ENCODE measurements at places on chromosomes 16 and 17.

DNA sequence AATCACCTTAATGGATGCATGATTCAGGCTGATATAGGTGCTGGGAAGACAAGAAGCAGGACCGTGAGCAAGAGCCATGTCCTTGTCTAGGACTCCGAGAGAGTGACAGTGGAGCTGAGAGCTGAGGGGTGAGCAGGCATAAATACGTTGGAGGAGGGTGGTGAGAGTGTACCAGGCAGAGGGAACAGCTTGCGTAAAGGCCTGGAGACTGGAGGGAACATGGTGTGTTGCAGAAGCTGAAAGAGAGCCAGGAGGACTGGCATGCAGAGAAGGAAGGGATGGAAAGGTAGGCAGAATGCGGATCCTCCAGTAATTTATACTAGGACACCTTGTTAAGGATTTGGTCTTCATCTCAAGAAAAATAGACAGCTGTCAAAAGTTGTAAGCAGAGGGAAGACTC, 653.2 kb downstream of the HS3ST4 start:
- DNase-seq, result no peak

DNA sequence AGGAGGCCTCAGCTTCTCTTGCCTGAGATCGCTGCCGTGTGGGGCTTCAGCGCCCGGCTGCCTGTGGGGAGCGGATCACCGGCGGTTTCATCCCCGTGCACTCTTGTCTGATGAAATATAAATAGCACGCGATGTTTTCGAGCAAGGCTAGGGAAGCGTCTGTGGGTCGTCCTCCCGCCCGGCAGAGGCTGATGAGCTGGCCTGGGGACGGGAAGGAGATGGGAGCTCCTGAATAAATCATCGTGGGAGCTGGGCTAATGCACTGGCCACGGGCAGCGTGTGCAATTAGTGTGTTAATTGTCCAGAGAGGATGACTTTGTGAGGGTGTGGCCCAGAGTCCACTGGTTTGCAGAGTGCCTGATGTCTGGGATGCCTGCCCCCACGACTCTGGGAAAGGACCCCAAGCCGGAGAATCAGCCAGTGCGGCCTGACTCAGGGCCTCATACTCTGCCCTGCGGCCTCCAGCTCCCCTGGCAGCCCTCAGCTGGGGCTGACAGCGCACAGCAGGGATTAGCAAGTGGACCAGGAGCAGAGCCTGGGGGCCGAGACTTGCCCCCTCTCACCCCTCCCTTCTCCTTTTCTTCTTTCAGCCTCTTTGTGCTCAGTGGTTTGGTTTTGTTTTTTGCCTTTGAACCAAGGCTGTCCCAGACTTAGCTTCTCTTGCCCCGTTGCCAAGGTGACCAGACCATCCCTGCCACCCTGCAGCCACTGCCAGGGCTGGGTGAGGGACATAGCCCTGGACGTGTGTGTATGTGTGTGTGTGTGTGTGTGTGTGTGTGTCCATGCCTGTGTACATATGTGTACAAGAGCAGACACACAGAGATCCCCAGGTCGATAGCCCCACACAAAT, 21.4 kb downstream of the KCNJ12 start:
- DNase-seq, result no peak

DNA sequence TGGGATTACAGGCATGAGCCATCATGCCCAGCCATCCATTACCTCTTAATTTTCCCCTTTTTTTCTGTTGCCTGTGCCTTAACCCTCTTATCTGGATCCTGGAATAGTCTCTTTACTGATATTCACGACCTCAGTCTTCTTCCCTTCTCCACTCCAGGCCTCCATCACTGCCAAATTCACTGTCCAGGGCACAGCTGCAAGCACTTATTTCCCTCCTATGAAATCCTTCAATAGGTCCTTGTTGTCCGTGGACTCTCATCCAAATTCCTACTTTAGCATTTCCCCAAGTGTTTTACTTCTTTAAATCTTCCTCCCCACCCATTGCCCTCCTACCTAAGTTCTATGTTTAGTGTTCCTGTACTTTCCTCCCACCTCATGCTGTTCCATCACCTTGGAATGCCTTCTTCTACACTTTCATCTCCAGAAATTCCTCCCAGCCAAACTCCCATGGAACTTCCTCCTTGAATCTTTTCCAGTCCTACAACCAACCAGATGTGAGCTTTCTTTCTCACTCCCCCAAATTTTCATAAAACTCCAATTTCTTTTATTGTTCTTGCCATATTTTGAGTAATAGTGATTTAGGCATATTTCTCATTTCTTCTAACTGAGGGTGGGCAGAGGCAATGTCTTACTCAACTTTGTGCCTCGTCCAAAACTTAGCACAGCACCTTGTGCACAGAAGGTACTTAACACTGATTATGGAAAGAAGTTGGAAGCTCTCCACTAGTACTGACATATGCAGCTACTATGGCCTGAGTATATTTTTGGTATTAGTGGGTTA, 35.3 kb downstream of the FAM20A start:
- DNase-seq, result no peak

DNA sequence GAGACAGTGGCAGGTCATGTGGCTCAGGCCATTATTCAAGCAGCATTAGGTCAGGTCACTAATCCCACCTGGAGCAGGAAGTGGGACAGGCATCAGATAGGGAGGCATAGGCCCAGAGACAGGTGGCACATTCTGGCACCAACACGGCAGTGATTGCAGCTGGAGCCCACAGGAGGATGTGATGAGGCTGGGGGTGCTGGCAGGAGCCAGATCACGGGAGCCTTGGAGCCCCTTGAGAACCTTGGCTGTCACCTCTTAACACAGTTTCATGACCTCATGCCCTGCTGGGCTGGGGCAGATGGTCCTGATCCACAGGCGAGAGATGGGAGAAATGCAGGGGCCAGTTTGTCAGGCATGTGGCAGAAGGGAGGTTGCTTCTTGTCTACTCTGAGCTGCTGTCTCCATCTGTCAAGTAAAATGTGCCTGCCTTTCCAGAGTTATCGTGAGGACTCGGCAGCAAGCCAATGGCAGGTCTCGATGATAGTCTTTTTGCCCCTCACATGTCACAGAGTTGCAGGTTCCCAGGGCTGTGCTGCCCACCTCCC, 109.6 kb downstream of the CLEC16A start:
- no peak for DNase-seq

GRCh38 chr16:23031508-23032098, 117.6 kb downstream of the USP31 start:
- no peak for DNase-seq

DNA sequence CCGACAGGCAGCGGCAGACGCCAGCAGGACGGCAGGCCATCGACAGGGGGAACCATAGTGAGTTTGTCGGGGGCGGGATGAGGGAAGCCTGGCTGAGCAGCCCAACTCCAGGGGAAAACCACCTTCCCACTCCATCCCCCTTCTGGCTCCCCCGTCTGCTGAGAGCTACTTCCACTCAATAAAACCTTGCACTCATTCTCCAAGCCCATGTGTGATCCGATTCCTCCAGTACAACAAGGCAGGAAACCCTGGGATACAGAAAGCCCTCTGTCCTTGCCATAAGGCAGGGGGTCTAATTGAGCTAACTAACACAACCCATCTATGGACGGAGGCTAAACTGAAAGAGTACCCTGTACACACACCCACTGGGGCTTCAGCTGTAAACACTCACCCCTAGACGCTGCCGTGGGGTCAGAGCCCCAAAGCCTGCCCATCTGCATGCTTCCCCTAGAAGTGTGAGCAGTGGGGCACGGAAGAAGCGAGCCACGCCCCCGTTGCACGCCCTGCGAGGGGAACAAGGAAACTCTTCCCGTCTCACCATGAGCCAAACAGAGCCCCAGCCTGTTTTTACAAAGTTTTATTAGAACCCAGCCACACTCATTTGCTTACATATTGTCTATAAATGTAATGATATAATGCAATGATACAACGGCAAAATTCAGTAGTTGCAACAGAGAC, 4.1 kb downstream of the KRTAP29-1 start:
- no peak for DNase-seq

DNA sequence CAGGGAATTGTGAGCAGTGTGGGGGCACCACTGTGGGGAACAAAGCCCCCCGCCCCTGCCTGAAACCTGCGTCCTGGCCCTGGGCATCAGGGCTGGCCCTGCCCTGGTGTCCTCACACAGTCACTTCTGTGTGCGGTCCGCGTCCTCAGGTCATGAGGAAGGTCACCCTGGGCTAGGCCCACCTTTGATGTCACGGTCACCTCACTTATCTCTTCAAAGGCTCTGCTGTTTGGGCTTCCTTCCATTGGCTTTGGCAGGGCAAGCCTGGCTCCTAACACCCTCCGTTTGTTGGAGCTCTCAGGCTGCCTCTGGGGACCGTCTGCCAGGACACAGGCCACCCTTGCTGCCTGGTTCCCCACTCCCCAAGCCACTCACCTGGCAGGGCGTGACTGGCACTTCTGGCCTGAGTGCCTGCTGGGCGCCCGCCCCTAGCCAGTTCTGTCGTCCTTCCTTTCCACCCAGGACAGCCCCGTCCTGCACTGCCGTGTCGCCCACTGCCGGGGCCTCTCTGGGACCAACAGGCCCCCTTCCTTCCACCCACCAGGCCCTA, 8.8 kb downstream of the CENPX start:
- DNase-seq, result no peak

DNA sequence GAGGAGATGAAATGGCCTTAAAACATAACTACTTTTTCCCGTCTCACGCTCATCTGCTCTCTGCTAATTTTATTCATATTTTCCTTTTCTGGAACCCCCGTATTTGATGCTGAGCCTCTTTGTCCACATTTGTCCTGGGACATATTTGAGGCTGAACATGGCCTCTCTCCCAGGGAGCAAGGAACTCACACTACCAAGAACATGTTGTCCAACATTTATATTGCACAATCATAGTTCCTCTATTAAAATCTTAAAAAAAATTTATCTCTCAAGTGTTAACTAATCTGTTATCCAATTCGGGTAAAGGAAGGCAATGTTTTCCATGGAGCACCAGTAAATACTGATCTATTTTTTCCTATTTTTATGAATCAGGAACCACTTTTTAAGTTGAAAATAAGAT, 60.2 kb downstream of the CMC2 start:
- no peak for DNase-seq

DNA sequence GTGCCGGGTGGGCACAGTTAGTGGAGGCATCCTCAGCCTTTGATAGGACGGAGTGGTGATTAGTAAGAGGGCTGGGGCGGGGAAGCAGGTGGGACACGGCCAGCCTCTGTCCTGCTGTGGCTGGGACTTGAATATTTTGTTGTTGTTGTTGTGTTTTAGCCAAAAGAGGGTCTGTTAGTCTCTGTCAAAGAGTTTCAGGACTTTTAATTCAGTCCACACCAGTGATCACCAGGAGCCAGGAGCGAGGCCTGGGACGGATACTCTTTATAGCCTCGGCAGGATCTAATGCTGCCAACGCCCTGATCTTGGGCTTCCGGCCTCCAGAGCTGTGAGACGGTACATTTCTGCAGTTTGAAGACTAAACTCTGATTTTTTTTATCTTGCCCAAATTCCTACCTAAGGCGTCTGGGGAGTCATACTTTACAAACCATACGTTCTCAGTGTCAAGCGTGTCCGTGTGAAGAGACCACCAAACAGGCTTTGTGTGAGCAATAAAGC, 2.9 kb upstream of the RNF213 start:
- DNase-seq, result no peak

GRCh38 chr17:45940826-45941225, 46.5 kb downstream of the MAPT start:
- DNase-seq, result no peak

DNA sequence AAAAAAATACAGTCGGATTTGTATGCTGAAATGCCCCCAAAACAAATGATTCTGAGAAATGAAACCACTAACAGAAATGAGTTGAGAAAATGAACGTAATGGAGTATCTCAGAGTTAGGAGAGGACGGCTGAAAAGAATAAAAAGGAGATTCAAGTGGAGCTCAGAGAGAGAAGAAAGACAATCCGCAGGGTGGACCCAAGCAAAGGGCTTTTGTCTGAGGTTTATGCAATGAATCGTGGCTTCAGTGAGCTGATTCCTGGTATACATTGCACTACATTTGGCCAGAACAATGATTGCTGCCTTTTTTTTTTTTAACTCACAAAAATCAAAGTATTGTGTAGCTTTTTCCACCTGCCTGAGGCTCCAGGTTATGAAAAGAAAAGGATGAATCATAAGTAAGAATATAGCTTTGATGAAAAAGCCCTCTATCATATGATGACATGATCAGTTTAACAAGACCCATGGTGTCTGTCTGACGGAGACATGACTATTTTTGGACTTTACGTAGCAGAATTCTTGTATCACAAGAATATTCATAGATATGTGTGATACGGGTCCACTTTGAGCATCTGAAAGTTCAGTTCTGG, 4.4 kb upstream of the MED9 start:
- no peak for DNase-seq

DNA sequence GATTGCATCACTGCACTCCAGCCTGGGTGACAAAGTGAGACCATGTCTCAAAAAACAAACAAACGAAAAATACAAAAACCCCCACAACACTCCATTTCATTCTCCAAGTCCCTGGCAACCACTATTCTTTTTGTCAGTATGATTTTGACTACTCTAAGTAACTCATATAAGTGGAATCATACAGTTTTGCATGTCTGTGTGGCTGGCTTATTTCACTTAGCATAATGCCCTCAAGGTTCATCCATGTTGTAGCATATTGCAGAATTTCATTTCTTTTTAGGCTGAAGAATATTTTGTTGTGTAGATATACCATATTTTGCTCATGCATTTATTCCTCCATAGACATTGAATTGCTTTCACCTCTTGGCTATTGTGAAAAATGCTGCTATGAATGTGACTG, 81.7 kb upstream of the GAS7 start:
- DNase-seq, result no peak

- no peak for DNase-seq
Observed at GRCh38 chr17:71337938-71338337, 782.9 kb upstream of the SOX9 start.

GRCh38 chr17:5861854-5862253, 208.3 kb upstream of the WSCD1 start:
- DNase-seq, result no peak

DNA sequence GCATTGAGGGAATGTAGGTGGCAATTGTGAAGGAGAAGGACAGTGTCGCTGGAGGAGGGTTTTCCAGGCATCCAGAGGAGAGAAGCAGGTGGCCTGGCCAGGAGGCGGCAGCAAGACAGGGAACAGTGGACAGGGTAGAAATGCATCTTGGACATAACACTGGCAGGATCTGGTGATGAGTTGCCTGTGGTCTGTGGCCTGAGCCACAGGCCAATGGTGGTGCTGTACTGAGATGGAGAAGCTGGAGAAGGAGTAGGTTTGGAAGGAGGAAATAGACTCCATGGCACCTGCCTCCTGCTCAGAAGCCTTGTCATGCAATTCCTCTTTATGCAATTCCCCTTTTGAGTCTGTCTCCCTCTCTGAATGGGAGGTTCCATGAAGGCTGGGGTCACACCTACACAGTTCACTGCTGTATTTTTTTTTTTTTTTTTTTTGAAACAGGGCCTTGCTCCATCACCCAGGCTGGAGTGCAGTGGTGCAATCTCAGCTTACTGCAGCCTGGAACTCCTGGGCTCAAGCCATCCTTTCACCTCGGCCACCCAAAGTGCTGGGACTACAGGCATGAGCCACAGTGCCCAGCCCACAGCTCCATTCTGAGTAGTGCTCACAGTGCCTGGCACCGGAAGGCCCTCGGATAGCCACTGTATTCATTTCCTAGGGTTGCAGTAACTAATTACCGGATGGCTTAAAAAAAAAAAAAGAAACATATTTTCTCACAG, 13.5 kb upstream of the CACNG4 start:
- DNase-seq, result no peak

GRCh38 chr17:77109764-77110359, 30.9 kb upstream of the SEC14L1 start:
- peak; percentile 48 for DNase-seq

GRCh38 chr16:84084570-84085270, 32.0 kb downstream of the MBTPS1 start:
- no peak for DNase-seq
